Type B pancreatic cell (in vitro differentiated cells): ENCODE measurements at places on chromosomes 6 and 20. TPM values are rescaled to one million over a fixed set of nuclear protein-coding genes. Genes with fewer than 3 reads are reported as not detected.

PSORS1C2 gene
- not detected in 2 replicates for total RNA-seq

- DNase-seq, result no peak
Measured at GRCh38 chr6:69985180-69985579, 118.8 kb downstream of the COL19A1 start.

GRCh38 chr6:143680141-143680540, 2.4 kb downstream of the PHACTR2 start:
- DNase-seq, result no peak

PCSK2 gene
- 46.4 and 61.2 TPM in 2 replicates for total RNA-seq

PPP1R3G gene
- total RNA-seq, result 0.19 and 0.45 TPM in 2 replicates

DNA sequence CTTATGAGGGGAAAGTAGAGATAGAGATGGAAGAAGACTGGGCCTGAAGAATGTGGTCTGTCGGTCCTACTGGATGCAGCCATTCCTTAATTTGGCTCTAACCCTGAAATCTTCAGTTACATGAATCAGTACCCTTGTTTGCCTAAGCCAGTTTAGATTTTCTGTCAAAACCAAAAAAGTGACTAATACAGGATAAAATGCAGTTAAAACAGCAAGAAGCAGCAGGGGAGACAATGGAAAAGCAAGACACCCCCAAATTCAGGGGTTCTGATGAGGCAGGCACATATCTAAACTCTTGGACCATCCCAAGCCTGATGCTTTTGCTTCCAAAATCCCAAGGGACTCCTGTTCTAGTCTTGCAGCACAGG, 17.4 kb upstream of the UBE2V1 start:
- DNase-seq, result no peak

- DNase-seq, result no peak
Measured at GRCh38 chr6:108735310-108736001, 112.8 kb upstream of the ARMC2 start.

DNA sequence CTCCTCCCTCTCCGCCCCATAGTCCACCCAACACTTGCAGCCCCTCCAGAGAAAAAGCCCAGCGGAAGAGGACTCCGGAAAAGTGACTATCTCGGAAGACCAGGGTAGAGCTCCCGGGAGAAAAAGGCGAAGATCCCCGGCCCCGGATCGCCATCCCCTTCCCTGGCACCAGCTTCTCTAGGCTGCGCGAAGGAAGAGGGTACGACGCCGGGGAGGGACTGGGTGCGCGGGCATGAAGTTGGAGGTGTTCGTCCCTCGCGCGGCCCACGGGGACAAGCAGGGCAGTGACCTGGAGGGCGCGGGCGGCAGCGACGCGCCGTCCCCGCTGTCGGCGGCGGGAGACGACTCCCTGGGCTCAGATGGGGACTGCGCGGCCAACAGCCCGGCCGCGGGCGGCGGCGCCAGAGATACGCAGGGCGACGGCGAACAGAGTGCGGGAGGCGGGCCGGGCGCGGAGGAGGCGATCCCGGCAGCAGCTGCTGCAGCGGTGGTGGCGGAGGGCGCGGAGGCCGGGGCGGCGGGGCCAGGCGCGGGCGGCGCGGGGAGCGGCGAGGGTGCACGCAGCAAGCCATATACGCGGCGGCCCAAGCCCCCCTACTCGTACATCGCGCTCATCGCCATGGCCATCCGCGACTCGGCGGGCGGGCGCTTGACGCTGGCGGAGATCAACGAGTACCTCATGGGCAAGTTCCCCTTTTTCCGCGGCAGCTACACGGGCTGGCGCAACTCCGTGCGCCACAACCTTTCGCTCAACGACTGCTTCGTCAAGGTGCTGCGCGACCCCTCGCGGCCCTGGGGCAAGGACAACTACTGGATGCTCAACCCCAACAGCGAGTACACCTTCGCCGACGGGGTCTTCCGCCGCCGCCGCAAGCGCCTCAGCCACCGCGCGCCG, 822 bp downstream of the FOXQ1 start:
- no peak for DNase-seq

- DNase-seq, result no peak
Measured at GRCh38 chr6:159261995-159262394, 92.8 kb downstream of the FNDC1 start.

GRCh38 chr6:22029171-22029570, 267.7 kb downstream of the PRL start:
- DNase-seq, result no peak

GRCh38 chr6:12419631-12420272, 129.6 kb downstream of the EDN1 start:
- DNase-seq, result no peak

DNA sequence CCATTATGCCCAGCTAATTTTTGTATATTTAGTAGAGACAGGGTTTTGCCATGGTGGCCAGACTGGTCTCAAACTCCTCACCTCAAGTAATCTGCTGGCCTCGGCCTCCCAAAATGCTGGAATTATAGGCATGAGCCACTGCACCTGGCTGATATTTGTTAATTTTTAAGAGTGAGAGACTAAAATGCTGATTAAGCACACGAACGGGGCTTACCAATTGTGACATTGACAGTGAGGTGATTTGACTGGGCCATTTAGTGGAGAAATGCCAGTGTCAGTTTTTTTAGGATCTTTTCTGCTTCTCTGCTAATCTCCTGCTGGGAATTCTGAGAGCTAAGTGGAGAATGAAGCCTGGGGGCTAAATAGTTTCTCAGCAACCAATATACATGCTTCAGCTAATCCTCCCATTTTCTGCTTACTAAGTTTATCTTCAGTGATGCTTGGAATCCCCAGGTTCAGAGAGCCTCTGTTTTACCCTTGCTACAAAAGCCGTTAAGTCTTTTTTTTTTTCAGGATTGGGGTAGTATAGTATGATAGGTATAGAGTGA, 9.8 kb upstream of the DEFB123 start:
- no peak for DNase-seq

CD83 gene
- 1.7 and 7.7 TPM in 2 replicates for total RNA-seq

PPARD gene
- total RNA-seq, result 21.9 and 27.1 TPM in 2 replicates

GRCh38 chr6:35391240-35391968, 49.0 kb downstream of the PPARD start:
- no peak for DNase-seq

SYCP2L gene
- 4.9 and 6.9 TPM in 2 replicates for total RNA-seq

GLP1R gene
- total RNA-seq, result 1.6 and 4.3 TPM in 2 replicates

GRCh38 chr6:10510592-10511367, 10.4 kb upstream of the GCNT2 start:
- DNase-seq, result no peak

DNA sequence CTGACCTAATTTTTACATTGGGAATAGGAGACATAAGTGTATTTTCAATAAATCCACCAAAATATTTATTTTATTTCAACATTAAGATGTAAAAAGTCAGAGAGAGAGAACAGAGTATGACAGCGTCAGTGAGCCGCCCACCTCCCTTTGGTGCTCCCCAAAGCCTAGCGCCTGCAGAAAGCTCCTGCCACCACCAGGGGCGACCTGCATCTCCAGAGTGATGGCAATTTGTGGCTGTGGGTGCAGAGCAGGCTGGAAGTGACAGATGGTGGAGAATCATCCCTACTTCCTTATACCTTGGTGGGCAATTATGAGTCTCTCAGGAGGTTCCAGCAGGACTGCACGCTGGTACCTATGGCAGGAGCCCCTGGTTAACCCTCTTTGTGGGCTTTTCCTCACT, 87.3 kb downstream of the PTPRT start:
- DNase-seq, result no peak

- DNase-seq, result no peak
Measured at GRCh38 chr6:3088446-3088845, 20.2 kb downstream of the RIPK1 start.

TUBB2B gene
- 37.8 and 158 TPM in 2 replicates for total RNA-seq
